Hindlimb muscle (tissue), 1 donor: ENCODE measurements at places on chromosomes 7 and 10.

DNA sequence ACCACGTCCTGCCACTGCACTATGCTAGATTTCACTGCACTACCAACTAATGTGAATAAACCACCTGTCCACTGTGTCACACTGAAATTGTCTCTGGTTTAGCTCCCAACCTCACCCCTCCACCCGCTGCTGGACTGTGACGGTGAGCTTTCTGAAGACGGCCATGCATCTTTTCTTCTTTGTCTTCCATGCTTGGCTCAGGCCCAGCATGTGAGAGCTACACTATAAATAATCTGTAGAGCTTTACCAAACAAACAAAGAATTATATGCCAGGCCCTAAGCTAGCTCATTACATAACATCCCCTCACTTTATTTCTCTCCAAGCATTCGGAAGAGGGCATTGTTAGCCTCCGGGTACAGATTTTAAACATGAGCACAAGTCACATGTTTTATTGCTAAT lies 633.2 kb downstream of the TNS3 start:
- DNase-seq, result no peak

GRCh38 chr7:30465811-30466180 lies 12.8 kb downstream of the NOD1 start:
- DNase-seq, result no peak

- DNase-seq, result no peak
Measured at GRCh38 chr7:55486192-55486590, 86.1 kb downstream of the VOPP1 start.

DNA sequence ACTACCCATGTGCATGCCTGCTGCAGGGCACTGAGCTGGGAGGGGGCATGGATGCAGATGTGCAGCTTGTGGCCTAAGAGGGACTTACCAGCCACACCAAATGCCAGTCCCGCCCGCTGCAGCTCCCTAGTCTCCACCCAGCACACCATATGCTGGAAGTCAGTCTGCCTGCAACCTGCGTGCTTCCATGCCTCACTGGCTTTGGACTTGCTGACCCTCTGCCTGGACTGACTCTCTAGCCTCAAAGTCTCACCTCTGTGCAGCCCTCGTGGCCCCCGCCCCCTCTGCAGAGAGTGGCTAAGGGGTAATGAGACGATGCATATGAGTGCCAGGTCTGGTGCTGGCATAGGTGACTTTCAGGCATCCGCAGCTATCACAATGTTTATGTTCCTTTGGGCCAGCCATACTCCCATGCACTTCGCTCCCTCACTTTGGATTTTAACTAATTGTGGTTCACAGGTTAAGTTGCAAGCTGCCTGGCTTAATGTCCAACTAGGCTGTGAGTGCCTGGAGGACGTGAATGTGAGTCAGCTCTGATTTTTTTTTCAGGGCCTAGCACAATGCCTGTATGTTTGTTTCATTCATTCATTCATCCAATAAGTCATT lies 21.7 kb downstream of the TRIM8 start:
- DNase-seq, result no peak

GRCh38 chr7:30367561-30367960 lies 83.2 kb downstream of the ZNRF2 start:
- no peak for DNase-seq

DNA sequence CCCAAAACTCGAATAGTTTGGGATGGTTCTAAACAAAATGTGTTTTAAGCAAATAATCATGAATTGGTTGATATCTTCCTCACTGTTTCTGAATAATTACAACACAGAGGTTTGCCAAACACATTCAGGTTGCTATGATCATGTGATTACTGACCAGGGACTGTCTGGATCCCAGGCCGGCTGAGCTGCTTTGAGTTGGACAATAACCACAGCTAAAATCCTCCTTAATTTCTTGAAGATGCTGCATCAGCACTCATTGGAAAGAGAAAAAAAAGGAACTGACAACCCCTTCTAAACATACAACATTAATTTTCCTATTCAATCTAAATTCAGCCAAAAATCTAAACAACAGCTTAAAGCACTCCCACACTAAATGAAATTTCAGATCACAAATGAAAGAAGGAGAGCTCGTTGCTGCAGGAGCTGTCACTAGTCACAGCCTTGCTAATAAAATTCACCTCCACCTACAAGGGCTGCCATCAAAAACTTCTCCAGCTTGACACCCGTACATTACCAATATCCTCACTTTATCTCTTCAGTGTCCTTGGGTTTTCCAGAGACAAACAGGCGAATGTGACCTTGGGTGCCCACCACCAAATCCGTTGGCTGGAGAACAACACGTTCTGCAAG lies 560.2 kb downstream of the KCNMA1 start:
- DNase-seq, result no peak

- no peak for DNase-seq
Measured at GRCh38 chr10:29037348-29038113, 251.3 kb upstream of the LYZL1 start.
